ENCODE measurements at places on chromosomes 7 and 10.
A peak's percentile ranks its signal among the peaks of the same experiment; 100 is the strongest.

DNA sequence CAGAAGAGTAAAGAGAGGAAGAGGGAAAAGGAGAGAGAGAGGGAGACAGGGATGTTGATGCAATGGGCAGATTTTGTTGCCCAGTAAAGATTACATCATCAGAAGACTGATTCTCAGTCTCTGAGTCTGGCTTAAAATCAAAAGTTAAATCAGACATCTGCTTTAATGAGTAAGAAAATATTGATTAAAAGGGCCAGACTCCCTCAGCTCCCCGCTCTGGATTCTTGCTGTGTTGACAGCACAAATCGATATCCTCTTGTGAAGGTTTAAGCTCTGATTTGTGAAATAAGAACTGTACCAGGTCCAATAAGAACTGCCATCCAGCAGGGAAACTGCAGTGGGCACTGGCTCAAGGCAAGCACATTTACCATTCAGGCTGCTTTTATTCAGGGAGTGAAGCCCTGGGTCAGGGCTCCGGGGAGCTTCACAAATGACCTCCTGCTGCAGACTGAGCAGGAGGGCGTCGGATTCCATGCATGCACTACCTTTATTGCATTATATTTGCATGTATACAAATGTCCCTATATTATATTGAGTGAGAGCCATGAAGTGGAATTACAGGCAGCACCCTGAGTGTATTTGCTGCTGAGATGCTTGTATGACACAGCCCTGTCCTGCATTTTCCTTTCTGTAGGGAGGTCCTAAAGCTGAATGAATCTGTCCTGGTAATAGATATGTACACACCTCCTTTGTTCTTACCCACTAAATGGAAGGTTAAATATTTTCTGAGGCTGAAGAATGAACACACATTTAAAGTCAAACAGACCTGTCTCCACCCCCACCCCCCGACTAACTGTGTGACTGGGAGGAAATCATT, 401.5 kb downstream of the REEP3 start:
- no peak overlapping the region for H3K27ac ChIP-seq
- no peaks in the 10 kb centered on the region for H3K27me3 ChIP-seq
- no peaks in the 10 kb centered on the region for H3K4me1 ChIP-seq
- H3K36me3 ChIP-seq: no peaks in the 10 kb centered on the region
- DNase-seq: no peak

DNA sequence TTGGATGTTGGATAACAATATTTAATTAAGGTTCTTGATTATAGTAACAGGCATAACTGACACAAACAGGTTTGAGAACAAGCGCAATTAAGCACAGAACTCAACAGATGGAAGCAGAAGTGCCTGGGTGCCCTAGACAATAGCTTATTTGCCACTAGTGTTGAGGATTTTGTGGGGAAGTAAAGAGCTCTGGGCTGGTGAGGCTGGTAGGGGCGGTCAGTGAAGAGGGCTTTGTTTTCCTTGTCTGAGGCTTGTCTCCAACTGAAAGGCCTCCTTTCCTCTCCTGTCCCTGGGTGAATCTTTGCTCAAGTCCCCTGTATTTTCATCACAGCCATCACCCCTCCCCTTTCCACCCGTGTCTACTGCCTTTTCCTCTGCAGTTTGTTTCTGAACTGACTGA, 104.6 kb downstream of the KAT6B start:
- no peaks in the 10 kb centered on the region for H3K36me3 ChIP-seq
- no peak for DNase-seq
- no peak overlapping the region for H3K27ac ChIP-seq

GRCh38 chr7:101218236-101219125, 516 bp downstream of the ZNHIT1 start:
- no peak for DNase-seq
- H3K27me3 ChIP-seq: no peaks in the 10 kb centered on the region
- H3K27ac ChIP-seq: peak overlapping the region; percentile 95
- H3K4me3 ChIP-seq: peak overlapping the region; percentile 67

DNA sequence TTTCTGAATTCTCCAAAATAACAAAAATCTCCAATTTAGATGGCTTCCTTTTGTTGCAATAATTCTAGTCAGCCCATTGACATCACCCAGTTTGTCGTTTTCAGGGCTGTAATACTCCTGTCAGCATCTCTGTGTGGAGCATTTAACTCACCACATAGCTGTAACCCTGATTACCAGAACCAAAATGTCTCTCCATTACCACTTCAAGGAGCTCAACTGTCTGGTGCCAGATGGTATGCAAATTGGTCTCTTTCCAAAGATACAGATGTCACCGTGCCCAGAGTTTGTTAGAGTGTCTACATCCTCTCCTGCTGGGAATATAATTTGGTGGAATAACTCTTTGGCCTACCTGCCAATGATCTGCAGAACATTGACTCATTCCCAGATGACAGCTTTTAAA, 350.3 kb upstream of the POT1 start:
- no peak overlapping the region for H3K4me3 ChIP-seq
- no peaks in the 10 kb centered on the region for H3K4me1 ChIP-seq
- no peak overlapping the region for H3K27ac ChIP-seq
- no peaks in the 10 kb centered on the region for H3K36me3 ChIP-seq
- no peak for DNase-seq
- no peaks in the 10 kb centered on the region for H3K27me3 ChIP-seq

DNA sequence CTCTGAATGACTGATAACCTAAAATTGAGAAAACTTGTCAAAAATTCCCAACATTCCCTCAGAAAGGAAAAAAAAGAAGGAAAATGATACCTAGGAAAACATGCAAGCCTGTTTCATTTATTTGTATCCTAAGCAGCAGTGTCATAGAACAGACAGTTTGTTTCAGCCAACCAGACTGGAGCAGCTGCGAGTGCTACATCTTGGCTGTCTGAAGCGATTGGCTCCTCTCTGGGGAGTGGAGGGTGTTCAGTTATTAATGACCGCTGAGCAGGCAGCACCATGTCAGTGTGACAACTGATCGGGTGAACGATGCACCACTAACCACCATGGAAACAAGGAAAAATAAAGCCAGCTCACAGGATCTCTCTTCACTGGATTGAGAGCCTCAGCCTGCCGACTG, at the start of gene LRRN3:
Gene LRRN3 (plus strand): TSS at position 282 of the 400 bp plus-strand sequence. CDS start 31,646 bp downstream, outside the sequence.
- H3K36me3 ChIP-seq: no peaks in the 10 kb centered on the region
- no peak within 1 kb of the TSS for H3K4me3 ChIP-seq
- no peaks in the 10 kb centered on the region for H3K4me1 ChIP-seq
- DNase-seq: peak; percentile 13

DNA sequence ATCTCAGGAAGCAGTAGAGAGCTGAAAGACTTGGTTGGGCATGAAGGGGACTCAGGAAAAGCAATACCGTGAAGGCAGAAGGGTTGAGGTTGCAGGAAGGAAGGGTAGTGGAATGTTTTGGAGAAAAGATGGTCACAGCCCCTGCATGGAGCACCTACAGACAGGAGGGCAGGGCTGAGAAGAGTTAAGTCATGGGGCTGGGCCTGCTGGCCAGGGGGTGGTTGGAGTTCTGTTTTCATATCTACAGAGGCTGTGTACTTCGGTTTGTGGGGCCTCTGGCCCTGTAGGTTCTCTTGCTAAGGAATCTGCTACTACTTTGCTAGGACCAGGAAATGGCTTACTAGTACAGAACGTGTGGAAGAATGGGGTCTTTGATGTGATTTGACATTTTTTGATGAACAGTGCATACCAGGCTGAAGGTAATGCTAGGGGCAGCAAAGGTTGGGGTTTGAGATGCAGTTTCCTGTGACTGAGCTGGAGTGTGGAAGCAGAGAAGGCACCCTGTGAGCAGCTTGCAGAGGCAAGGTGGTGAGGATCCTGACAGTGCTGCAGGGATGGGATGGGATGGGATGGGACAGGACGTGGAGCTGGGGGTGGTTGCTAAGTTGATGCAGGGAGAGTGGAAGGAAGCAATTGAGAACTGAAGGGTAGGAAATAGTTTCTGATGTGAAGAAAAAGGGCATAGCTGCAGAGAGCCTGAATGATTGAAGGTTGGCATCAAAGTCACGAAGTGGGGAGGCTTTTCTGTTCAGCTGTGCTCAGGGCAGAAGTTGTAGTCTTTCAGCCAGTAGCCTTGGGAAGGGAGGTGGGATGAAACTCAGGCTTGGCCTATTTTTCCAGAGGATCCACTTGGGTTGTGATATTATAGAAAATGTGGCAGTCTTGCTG, 7.8 kb downstream of the RPS24 start:
- DNase-seq: peak; percentile 33
- peaks cover 17% of the 10 kb centered on the region for H3K4me1 ChIP-seq
- H3K27ac ChIP-seq: peak overlapping the region; percentile 20
- H3K36me3 ChIP-seq: peaks cover 64% of the 10 kb centered on the region
- no peaks in the 10 kb centered on the region for H3K27me3 ChIP-seq
- no peak overlapping the region for H3K4me3 ChIP-seq

GRCh38 chr10:80408242-80409101, at the start of gene PRXL2A:
TSS of gene PRXL2A (plus strand) at chr10:80408551. CDS start at chr10:80420468, 11,917 bp downstream.
- H3K36me3 ChIP-seq: no peaks in the 10 kb centered on the region
- DNase-seq: peak; percentile 64
- H3K4me3 ChIP-seq: no peak within 1 kb of the TSS

- DNase-seq: no peak
- H3K27me3 ChIP-seq: peaks cover 13% of the 10 kb centered on the region
- no peak overlapping the region for H3K4me3 ChIP-seq
- no peaks in the 10 kb centered on the region for H3K4me1 ChIP-seq
Observed at GRCh38 chr10:117544004-117544701, 1.6 kb downstream of the EMX2 start.

DNA sequence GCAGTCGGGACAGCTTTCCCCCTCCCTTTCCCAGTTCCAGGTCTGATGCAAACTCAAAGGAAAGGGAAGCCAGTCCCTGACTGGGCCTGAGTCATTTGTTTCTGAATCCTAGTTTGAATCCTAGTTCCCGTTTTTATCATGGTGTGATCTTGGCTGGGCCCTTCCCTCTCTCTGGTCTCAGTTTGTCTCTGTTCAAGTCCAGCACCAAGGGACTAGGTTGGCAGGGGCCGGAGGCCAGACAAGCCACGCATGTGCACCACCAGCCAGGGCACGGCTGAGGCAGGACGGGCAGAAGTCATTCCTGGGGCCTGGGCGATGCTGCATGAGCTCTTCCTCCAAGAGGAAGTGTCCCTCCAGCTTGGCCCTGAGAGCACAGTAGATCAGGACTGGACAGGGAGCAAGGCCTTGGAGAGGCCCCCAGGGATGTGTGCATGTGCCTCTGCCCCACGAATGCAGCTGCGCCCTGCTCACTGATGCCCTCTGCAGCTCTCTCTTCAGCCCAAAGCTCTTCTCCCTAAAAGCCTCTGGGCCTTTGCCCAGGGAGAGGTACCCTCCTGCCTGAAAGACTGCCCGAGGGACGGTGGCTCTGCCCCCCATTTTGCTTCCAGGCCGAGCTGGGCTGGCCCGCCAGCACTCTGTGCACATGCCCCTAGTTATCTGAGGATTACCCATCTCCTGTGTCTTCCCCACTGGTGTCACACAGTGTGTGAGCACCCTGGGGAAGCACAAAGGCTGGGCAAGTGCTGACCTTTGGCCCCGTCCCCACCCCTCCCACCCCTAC, 86.7 kb downstream of the ZMIZ1 start:
- H3K27ac ChIP-seq: no peak overlapping the region
- H3K36me3 ChIP-seq: peaks cover 8% of the 10 kb centered on the region
- no peaks in the 10 kb centered on the region for H3K27me3 ChIP-seq
- no peak for DNase-seq

- peak overlapping the region; percentile 81 for H3K27ac ChIP-seq
- peak; percentile 28 for DNase-seq
- H3K36me3 ChIP-seq: peaks cover 22% of the 10 kb centered on the region
- no peaks in the 10 kb centered on the region for H3K27me3 ChIP-seq
Observed at GRCh38 chr7:66076462-66077329, 1.1 kb downstream of the ASL start.

GRCh38 chr7:105577251-105577650, 4.0 kb downstream of the EFCAB10 start:
- no peaks in the 10 kb centered on the region for H3K27me3 ChIP-seq
- no peak overlapping the region for H3K4me3 ChIP-seq
- H3K36me3 ChIP-seq: no peaks in the 10 kb centered on the region
- no peak overlapping the region for H3K27ac ChIP-seq
- no peak for DNase-seq
- peaks cover 3% of the 10 kb centered on the region for H3K4me1 ChIP-seq

- no peak overlapping the region for H3K27ac ChIP-seq
- H3K36me3 ChIP-seq: no peaks in the 10 kb centered on the region
- no peaks in the 10 kb centered on the region for H3K4me1 ChIP-seq
- no peaks in the 10 kb centered on the region for H3K27me3 ChIP-seq
- no peak overlapping the region for H3K4me3 ChIP-seq
Observed at GRCh38 chr7:90945104-90945787, 319.0 kb upstream of the FZD1 start.

GRCh38 chr7:5824297-5824610, 42.8 kb upstream of the RNF216 start:
- no peaks in the 10 kb centered on the region for H3K27me3 ChIP-seq
- no peak overlapping the region for H3K4me3 ChIP-seq
- no peaks in the 10 kb centered on the region for H3K36me3 ChIP-seq
- DNase-seq: peak; percentile 7
- H3K27ac ChIP-seq: no peak overlapping the region
- peaks cover 4% of the 10 kb centered on the region for H3K4me1 ChIP-seq

GRCh38 chr10:115860182-115861107, 412.6 kb downstream of the GFRA1 start:
- DNase-seq: no peak
- no peaks in the 10 kb centered on the region for H3K27me3 ChIP-seq
- no peak overlapping the region for H3K4me3 ChIP-seq
- no peaks in the 10 kb centered on the region for H3K4me1 ChIP-seq
- no peaks in the 10 kb centered on the region for H3K36me3 ChIP-seq
- no peak overlapping the region for H3K27ac ChIP-seq

DNA sequence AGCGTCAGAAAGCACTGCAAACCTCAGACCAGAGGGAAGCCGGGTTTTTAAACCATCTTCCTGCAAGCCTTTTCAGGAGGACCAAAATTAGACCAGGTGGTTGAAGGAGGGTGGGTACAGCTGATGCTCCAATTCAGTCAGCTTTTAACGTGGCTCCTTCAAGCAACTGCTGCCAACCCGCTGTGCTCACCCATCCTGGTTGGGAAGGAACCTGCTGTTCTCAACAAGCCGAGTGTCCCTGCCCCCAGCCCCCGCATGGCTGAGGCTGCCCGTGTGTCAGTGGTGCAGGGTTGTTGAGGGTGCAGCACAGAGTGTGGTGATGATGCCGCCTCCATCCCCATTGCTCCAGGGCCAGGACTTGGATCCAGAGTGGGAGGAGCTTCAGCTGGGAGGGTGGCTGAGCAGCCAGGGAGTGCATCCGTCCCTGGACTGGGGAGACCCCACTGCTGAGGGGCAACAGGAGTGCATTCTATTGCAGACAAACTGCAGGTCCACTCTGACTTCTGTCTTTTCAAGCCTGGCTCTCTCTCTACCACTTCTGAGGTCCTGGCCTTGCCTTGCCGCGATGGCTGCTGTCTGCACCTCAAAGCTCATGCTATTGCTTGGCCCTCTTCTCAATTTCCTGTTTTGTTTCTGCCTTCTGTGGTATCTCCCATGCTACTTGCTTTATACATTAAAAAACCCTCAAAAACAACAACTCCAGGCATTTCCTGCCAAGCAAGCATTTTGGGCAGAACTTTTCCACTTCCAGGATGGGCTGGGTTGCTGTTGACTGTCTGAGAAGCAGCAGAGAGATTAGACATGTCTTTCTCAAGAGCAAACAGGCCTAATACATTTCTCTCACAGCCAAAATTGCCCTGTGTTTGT, 134.7 kb downstream of the DNAJB6 start:
- no peak overlapping the region for H3K4me3 ChIP-seq
- H3K27ac ChIP-seq: no peak overlapping the region

- no peak overlapping the region for H3K4me3 ChIP-seq
- DNase-seq: no peak
- no peaks in the 10 kb centered on the region for H3K4me1 ChIP-seq
- H3K27me3 ChIP-seq: peaks cover 49% of the 10 kb centered on the region
- H3K36me3 ChIP-seq: no peaks in the 10 kb centered on the region
Observed at GRCh38 chr7:26470691-26471090, 179.0 kb downstream of the SNX10 start.
